HepG2 (cell line): ENCODE measurements at places on chromosomes 5 and 9. TPM values are rescaled to one million over a fixed set of nuclear protein-coding genes. Genes with fewer than 3 reads are reported as not detected.

DNA sequence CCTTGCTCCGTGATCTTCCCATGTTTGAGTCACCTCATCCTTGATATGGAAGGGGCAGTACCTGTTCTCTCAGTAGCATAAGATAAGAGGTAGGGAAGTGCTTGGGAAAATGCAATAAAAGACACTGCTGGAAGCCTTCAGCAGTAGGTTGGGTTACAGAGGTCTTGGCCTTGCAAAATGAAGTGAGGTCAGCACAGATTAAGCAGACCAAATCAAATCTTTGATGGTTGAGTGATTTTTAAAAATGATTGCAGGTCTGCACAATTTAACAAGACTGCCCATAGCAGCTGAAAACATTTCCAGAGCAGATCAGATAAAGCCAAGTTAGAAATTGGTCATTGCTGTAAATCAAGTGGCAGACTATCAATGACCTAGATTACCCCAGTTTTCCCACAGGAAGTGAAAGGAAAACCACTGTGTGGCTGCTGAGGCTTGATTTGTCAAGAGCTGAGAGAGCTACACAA lies 32.9 kb downstream of the PALM2AKAP2 start:
- DNase-seq: no peak
- H3K27ac ChIP-seq: no peak overlapping the region
- H3K36me3 ChIP-seq: no peaks in the 10 kb centered on the region

Gene PROB1
- 0.28 and 0.69 TPM in 2 replicates for total RNA-seq

DNA sequence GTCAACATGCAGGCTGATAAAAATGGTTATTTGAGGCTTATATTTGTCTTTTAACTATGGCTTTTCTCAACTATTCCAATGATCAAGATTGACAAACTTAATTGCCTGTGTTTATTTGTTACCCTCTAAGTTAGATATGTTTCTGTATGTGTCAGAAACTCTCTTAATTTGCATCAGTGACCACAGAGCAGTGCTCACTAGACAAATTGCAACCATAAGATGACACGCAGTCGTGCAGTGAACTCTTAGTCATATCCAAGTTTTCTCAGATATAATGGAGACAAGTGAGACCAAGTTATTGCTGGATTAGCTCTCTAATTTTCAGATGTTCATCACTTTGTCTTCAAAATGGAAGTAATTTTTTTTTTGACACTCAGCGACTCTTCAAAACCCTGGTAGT lies 342.2 kb upstream of the RFX3 start:
- no peak overlapping the region for H3K27ac ChIP-seq
- H3K4me3 ChIP-seq: no peak overlapping the region
- H3K27me3 ChIP-seq: no peaks in the 10 kb centered on the region
- no peak for DNase-seq
- H3K4me1 ChIP-seq: no peaks in the 10 kb centered on the region

- H3K4me1 ChIP-seq: no peaks in the 10 kb centered on the region
- DNase-seq: no peak
- H3K27me3 ChIP-seq: no peaks in the 10 kb centered on the region
Observed at GRCh38 chr9:90062982-90063381, 458.2 kb downstream of the GADD45G start.

DNA sequence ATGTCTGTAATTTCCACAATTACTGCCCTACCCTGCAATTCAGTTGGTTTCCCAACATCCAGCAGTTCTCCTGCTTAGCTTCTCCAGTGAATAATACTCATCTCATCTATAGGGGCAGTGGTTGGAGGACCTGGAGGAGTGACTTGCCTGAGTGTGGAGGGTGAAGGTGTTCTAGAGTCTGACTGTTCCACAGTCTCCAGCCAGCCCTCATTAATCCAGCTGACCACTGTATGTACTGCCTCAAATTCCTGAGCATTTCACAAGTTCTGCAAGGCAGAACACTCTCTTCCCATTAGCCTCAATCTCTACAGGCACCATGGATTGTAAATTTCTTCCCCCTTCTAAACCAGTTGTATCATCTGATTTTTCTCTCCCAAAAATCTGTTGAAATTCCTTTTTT lies 147.4 kb upstream of the NFIL3 start:
- no peak overlapping the region for H3K27ac ChIP-seq
- H3K27me3 ChIP-seq: no peaks in the 10 kb centered on the region; the same call in 1 of the 2 replicates
- H3K4me1 ChIP-seq: no peaks in the 10 kb centered on the region

DNA sequence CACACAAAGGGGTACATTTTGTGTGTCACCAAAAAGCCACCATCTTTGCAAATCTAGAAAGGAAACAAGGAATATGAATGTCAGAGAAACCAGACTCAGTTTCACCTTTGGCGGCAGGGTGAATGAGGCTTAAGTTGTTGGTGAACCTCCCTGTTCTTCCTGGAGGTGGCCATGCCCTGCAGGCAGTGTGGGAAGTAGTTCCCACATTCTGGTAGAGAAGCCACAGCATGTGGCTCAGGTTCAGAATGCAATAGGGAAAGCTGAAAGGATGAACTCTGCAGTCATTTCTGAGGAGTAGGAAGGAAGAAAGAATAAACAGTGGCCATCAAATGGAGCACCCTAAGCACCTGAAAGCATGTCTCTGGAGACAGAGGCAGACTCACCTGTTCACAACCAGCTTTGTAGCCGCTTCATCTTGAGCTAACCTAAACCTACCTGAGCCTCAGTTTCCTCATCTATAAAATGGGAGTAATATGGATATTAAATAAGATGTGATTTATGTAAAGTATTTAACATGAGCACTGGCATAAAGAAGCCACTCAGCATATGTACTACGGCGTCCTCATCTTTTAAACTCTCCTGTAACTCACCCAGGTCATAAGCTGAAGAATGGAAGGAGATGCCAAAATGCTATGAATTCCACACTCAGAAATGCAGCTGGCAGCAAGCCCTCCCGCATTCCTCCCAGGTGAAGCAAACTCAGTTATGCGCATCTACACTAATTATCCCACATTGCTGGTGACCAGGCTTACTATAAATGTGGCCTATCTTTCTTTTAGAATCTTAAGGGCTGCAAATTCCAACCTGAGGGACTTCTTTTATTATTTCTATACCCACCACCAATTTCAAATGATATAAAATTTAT lies 86.0 kb downstream of the ZNF608 start:
- H3K27me3 ChIP-seq: no peaks in the 10 kb centered on the region
- peaks cover 89% of the 10 kb centered on the region for H3K4me1 ChIP-seq
- H3K4me3 ChIP-seq: 0 out of 2 replicates have a peak overlapping the region, but pooled peaks have one; percentile 2

DNA sequence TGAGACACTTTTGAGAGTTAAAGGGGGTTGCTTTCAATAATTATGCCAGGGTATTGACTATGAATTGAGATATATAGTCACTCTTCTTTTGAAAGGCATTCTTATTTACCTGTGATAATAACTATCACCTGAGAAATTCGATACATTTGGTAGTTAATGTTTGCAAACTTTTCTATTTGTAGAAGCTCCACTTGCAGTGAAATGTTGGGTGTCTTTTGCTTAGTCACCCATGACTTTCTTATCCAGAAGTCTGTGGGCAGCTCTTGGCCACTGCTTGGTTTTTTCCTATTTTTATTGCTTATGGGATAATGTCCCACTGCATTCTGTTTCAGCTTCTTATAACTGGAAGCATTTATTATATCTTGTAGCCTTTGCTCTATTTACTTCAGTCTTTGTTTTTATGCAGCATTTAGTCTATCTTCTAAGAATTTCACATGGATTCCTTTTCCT lies 3.9 kb downstream of the MACIR start:
- DNase-seq: no peak
- H3K4me1 ChIP-seq: peaks cover 25% of the 10 kb centered on the region
- no peaks in the 10 kb centered on the region for H3K36me3 ChIP-seq
- no peak overlapping the region for H3K27ac ChIP-seq
- H3K4me3 ChIP-seq: no peak overlapping the region
- no peaks in the 10 kb centered on the region for H3K27me3 ChIP-seq

DNA sequence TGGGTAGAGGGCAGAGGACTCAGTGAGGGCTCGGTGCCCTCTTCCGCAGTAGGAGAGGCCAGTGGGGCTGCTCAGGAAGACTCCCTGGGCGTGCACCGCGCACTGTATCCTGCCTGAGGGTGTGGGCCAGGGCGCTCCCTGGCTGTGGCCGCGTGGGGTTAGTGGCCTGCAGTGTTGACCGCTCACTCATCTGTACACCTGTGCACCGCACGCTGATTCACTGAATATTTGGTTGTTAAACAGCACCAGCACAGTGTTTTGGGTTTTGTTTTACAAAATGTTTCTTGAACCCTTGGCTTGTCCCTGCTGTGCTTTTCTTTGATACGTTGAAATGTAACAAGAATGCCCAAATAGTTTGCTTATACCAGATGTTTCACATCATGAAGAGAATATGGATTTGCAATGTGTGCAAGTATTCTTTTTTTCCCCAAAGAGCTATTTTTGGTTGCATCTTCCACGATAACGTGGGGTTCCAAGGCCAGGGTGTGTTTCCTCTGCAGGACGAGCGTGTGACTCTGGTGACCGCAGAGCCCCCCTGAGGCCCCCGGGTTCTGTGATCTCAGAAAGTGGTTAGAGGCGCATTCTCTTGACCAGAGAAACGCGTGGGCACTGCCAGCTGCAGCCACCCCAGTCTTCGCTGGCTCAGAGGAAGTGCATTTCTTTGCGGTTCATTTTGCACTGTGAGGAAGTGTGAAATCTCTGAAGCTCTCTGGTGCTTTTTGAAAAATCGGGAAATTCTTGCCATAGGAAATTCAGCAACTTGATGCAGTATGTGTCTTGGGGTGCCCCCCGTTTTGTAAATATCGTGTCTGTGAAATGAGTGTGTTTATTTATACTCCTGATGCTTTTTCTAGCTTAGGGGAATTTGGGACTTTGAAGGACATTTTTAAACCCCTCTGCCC lies 46.9 kb downstream of the AHRR start:
- no peak overlapping the region for H3K4me3 ChIP-seq
- no peaks in the 10 kb centered on the region for H3K4me1 ChIP-seq
- H3K27me3 ChIP-seq: no peaks in the 10 kb centered on the region
- DNase-seq: no peak
- no peak overlapping the region for H3K27ac ChIP-seq

GRCh38 chr5:163914910-163915309 lies 409.5 kb downstream of the MAT2B start:
- H3K27me3 ChIP-seq: no peaks in the 10 kb centered on the region
- peaks cover 16% of the 10 kb centered on the region for H3K4me1 ChIP-seq
- no peaks in the 10 kb centered on the region for H3K36me3 ChIP-seq
- no peak overlapping the region for H3K27ac ChIP-seq
- no peak overlapping the region for H3K4me3 ChIP-seq

DNA sequence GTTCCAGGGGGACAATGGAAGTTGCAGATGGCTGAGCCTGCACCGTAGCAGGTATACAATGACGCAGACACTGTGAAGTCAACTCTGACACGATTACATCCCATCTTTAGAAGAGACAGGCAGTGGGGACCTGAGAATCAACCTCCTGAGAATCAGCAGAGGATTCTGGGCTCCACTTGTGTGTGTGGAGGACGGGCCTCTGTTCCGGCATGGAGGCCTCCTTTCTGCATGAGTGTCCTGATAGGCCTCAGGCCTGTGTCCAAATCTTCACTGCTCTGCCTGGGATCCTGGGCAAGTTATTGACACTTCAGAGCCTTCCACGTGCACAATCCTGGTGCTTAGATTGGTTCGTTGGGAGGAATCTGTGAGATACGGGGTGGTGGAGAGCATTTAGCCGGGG lies 151.2 kb upstream of the COL5A1 start:
- H3K27ac ChIP-seq: no peak overlapping the region
- no peaks in the 10 kb centered on the region for H3K36me3 ChIP-seq
- H3K4me3 ChIP-seq: no peak overlapping the region
- no peaks in the 10 kb centered on the region for H3K4me1 ChIP-seq

GRCh38 chr9:128928624-128929023 lies 7.8 kb downstream of the PHYHD1 start:
- H3K4me1 ChIP-seq: peaks cover 9% of the 10 kb centered on the region
- no peak overlapping the region for H3K27ac ChIP-seq
- H3K4me3 ChIP-seq: no peak overlapping the region

DNA sequence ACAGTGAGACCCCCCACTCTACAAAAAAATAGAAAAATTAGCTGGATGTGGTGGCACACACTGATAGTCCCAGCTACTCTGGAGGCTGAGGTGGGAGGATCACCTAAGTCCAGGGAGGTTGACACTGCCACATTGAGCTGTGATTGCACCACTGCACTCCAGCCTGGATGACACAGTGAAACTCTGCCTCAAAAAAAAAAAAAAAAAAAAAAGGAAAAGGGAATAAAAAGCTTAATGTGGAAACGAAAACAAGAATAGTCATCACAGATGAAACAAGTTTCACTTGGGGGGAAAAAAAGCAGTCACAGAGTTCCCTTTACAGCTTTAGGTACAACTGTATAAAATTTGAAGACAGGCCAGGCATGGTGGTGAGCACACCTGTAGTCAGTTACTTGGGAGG lies 84.2 kb downstream of the FNBP1 start:
- no peak overlapping the region for H3K27ac ChIP-seq
- peaks cover 7% of the 10 kb centered on the region for H3K4me1 ChIP-seq
- 0 out of 3 replicates have a peak, but pooled peaks cover 21% of the 10 kb centered on the region for H3K36me3 ChIP-seq
- H3K27me3 ChIP-seq: no peaks in the 10 kb centered on the region
- H3K4me3 ChIP-seq: no peak overlapping the region
- DNase-seq: no peak

DNA sequence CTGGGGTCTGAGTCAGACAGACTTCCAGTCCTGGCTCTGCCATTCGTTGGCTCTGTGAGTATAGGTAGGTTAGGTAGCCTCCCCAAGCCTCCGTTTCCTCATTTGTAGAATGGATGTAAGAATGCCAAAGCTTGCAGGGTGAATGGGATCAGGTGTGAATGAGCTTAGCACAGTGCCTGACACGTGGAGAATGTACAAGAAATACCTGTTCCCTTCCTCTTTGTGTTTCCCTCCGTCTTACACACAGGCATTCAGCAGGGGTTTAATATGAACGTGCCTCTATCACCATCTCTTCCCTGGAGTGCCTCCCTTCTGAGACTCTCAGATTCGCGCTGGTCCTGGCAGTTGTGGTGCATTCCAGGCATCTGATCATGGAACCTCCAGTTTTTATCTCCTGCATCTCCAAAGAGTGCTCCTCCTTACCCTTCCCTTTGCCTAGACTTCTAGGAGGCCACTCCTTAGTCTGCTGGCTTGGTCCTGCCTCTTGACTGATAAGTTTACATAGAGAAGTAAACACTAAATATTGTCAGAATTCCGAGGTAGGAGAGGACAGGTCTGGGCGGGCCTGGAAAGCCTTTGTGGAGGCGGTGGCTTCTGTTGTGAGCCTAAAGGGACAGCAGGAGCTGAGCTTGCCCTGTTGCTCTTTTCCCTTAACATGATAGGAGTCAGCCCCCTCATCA lies 199.4 kb downstream of the AOPEP start:
- peak overlapping the region; percentile 18 for H3K27ac ChIP-seq
- no peaks in the 10 kb centered on the region for H3K27me3 ChIP-seq
- DNase-seq: no peak

Gene SHC3
- 0.89 and 1.1 TPM in 2 replicates for total RNA-seq

- 0 out of 2 replicates have a peak, but pooled peaks cover 1% of the 10 kb centered on the region for H3K36me3 ChIP-seq
- H3K27ac ChIP-seq: no peak overlapping the region
- no peaks in the 10 kb centered on the region for H3K27me3 ChIP-seq
Observed at GRCh38 chr9:130480673-130481072, 35.9 kb downstream of the ASS1 start.
